HuH-7.5 (cell line): ENCODE measurements at places on chromosomes 5 and 9.

DNA sequence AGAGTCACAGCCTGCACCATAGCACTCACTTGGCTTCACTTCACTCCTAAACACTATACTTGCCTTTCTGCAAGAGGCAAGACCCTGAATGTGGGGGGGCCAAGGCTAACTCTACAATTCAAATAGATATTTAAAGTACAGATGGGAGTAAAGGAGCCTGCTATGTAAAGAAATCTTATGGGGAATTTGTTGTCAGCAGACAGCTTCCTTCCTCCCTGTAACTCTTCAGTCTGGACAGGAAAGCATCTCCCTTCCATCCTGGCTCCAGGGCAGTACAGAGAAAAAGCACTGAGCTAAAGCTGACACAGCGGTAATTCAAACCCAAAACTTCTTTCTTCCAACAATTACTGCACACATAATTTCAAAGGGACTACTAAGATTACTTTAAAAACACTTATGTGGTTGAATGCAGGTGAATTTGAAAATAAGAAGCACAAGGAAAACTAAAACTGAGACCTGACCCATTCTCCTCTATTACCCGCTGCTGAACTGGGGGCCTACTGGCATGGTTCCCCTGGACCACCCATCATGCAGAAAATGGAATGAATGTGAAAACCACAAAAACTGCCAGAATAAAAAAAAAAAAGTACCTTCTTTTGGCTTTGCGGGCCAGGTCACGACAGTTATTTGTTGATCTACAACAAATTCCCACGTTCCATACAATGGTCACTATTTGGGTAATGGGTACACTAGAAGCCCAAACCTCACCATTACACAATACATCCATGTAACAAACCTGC lies 13.4 kb downstream of the VDAC1 start:
- no peak for DNase-seq

DNA sequence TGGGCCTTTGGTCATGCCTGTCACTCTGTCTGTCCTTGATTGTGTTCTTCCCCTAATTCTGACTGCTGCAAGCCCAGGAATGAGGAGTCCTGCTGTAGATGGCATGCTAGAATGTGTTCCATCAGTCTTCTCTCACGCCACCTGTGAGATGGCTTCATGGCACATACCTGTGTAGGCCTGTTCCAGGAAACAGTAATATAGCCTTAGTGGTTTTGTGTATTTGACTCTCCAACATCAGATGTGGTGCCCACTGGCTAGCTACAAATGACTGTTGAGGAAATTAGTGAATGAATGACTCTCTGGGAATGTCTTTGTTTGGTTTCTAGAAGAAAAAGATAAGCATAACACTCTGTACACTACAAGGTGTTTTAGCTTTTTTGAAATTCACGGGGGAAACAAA lies 367.5 kb downstream of the KDM4C start:
- no peak for DNase-seq

DNA sequence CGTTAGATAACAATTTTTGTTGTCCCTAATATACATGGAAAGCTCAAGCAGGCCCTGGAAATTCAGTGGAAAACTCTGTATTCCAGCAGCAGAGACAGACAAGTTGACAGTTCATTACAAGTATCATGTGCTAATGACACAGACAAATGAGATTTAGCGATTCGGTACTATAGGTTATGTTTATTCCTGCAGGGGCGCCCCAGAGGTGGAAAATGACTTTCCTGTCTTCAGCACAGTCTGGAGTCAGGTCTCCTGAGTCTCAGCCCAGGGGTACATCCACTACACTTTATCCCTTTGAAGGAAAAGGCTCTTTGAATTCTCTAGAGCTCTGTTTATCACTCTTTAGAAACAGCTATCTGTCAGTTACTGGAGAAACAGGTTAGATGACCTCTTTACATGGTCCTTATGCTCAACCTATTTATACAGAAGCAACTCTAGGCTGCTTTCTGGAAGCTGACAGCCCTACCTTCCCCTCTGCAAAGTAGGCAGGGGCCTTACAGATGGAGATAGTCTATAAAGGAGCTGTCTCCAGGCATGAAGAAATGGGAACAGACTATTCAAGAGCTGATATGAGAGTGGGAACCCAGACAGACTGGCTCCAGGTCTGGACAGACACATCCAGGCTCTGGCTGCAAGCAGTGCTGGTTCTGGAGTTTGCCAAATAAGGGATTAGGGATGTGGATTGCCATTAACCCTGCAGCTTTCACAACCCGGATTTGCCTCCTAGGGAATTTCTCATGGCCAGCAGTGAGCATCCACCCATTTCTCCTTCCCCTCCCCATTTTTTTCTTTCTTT lies 7.2 kb upstream of the SLC31A2 start:
- no peak for DNase-seq

DNA sequence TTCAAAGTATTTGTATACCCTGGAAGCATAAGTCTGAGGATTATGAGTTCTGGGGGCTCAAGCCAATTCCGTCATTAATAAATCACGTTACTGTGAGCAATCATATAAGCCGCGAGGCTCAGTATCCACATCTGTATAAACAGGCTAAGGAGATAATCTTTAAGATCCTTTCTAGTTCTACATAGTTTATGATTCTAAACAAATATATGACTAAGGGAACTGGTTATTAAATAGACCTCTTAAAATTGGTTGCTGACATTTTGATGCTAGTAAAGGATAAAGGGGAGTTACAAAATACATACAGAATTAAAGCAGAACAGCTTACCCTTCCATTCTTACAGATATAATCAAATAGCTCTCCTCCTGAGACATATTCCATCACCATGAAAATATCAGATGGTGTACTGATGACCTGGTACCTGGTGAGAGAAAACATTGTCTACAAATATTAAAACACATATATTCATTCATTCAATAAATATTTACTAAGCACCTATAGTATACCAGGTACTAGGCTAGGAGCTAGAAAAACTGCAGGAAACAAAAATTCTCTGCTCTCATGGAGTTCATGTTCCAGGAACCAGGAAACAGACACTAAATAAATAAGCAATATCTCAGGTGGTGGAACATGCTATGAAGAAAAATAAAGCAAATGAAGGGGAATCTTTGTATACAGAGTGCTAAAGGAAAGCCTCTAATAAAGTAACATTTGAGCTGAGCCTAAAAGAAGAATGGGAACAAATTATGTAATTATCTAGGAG lies 19.5 kb upstream of the TTC33 start:
- no peak for DNase-seq

GRCh38 chr5:10109299-10109698 lies 140.4 kb downstream of the ATPSCKMT start:
- DNase-seq = no peak

GRCh38 chr5:171619196-171619595 lies 166.4 kb upstream of the SMIM23 start:
- DNase-seq = no peak

- no peak for DNase-seq
Measured at GRCh38 chr5:68237715-68238114, 22.2 kb downstream of the PIK3R1 start.

GRCh38 chr9:126869368-126869767 lies 8.9 kb downstream of the ZBTB34 start:
- no peak for DNase-seq

GRCh38 chr9:101574731-101575333 lies 19.9 kb downstream of the PPP3R2 start:
- DNase-seq = no peak

- no peak for DNase-seq
Measured at GRCh38 chr9:134657666-134658377, 16.2 kb downstream of the COL5A1 start.

GRCh38 chr9:10112070-10112469 lies 500.7 kb downstream of the PTPRD start:
- no peak for DNase-seq

GRCh38 chr5:140041099-140041491 lies 2.0 kb downstream of the NRG2 start:
- no peak for DNase-seq

GRCh38 chr9:127809002-127809539 lies 6.4 kb downstream of the FPGS start:
- DNase-seq = no peak

DNA sequence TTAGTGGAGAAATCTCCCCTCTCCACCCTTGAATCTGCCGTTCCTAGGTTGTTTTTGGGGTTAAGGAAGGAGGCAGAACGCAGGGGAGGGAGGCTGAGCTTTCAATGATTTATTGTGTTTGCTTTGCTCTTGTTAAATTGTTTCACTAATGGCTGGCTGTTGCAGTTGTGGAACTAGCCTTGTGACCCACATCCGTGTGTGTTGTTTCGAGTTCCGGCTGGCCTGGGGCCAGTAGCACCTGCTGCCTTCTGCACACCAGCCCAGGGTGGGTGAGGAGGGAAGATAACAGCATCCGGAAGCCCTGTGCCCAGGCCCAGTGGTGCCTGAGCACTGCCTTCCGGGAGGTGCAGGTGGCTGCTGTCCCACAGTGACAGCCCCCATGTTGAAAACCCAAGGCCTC lies 3.6 kb downstream of the ERGIC1 start:
- no peak for DNase-seq

DNA sequence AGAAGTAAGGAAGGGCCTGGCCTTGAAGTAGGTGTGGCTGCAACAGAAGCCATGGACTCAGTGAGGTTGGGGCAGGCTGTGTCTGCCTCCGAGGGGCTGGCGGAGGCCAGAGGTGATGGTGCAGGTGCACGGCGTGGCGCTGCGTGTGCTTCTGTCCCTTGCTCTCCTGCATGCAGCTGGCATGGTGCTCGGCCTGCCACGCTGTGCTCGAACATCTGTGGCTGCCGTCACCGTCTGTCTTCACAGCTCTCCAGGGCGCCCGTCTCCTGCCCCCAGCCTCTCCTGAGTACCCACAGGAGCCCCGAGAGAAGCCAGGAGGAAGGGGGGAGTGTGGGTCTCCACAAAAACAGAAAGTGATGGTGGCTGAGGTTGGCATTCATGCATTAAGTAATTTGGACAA lies 193.7 kb downstream of the CACNA1B start:
- no peak for DNase-seq

DNA sequence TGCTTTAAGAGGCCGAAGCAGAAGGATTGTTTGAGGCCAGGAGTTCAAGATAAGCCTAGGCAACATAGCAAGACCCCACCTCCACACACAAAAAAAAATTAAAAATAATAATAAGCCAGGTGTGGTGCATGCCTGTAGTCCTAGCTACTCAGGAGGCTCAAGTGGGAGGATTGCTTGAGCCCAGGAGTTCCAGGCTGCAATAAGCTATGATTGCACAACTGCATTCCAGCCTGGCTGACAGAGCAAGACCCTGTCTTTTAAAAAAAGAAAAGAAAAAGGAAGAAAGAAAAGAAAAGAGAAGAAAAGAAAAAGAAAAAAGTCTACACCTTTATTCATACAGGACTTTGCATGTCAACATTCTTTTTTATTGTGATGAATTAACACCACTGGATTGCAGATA lies 2125.8 kb downstream of the MAT2B start:
- no peak for DNase-seq

GRCh38 chr5:166649676-166650075 lies 1641.8 kb upstream of the WWC1 start:
- DNase-seq = no peak

GRCh38 chr5:18745042-18745987 lies 1111.1 kb downstream of the TAF11L14 start:
- no peak for DNase-seq

DNA sequence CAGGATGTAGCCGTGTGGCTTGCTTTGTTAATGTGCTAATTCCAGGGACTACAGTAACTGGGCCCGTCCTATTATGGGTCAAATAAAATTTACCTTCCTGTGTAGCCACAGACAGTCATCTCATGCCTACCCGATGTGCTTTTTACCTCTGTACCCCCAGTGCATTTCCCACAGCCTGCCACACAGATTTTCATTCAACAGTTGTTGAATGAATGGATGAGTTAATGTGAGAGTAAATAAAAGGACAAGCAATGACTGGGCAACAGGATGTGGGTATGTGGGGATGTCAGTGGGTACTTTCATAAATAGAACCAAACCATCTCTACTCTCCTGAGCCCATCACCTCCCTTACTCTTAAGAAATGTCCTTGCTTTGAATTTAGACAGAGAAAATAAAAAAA lies 441.2 kb upstream of the ZNF462 start:
- DNase-seq = no peak
